ENCODE measurements at places on chromosomes 7 and 10.

DNA sequence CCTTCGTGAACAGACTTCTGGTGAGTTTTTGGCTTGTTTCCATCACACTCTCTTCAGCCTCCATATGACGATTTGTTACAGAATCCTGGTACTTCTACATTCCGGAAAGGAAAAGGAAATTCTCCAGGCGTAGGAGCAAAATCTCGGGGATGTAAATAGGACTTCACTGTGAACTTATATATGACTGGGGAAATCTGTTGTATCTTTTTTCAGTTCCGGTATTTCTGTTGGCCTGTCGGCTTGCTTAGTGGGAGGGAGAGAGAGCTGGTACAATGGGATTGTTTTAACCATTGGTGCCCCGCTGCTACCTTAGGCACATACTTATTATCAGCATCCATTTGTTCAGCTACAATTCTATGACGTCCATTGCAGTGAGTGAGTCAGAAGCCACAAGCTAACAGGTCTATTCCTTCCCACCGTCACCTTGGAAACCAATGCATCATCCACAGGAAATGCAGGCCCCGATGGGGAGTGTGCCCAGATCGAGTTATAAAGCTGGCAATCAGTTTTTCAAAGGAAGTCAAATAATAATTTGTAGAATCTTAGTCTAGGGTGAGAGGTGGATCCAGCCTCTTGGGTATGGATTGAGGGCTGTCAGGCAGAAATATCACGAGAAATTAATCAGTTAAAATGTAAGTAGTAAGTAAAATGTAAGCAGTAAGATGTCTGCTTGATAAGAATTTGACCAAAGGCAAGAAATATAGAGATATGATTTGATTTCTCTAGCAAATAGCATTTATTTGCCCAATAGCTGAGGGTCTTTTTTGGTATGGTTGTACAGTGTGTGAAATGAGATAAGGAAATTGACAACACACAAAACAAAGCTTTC is 92.0 kb upstream of the MKLN1 start:
- DNase-seq: no peak

DNA sequence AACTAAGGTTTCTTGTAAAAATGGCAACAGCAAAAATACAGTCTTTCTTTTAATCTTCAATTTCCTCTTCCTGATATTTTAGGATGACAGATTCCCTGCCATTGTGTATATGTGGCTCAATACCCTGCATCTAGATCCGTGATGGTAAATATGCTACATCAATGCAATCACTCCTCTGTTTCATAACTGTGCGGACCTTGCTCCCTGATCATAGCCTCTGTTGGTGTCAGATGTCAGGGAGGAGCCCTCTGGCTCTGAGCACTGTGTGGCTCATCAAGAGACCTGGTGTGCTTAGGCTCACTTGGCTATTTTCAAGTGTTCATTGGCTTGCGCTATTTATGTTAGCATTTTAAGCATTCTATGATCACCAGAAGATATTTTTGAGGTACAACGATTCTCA is 33.0 kb upstream of the AGR3 start:
- no peak for DNase-seq

GRCh38 chr7:159049266-159050025 is 95.2 kb downstream of the VIPR2 start:
- DNase-seq: no peak

DNA sequence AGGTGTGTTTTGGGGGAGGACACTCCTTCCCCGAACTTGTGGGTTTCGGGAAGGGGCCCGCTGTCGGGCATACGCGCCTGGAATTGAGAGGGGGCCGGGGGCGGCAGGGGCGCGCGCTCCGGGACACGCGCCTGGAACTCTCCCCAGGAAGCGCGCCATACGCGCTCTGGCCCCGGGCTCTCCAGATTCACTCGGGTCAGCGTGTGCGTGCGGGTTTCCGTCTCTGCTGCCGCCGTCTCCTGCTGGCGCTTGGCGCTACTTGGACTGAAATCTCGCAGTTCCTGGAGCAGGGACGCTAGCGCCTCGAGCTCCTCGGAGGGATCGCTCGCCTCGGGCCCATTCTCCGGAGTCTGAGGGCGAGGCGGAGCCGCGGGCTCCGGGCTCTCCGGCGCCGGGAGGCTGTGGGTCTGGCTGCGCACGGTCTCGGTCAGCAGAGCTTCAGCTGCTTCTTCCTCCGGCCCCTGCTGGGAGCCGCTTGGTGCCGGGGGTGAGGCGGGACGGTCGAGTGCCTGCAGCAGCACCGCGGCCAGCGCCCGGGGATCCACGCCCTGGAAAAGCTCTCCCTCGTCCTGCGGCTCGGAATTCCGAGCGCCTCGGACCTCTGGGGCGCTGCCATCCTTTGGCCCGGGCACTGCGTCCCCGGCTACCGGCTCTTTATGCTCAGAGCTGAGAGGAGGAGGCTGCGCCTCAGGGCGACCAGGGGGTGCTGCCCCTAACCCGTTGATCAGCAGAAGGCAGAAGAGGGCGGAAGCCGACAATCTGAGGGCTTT is 1.1 kb downstream of the VGF start:
- no peak for DNase-seq

DNA sequence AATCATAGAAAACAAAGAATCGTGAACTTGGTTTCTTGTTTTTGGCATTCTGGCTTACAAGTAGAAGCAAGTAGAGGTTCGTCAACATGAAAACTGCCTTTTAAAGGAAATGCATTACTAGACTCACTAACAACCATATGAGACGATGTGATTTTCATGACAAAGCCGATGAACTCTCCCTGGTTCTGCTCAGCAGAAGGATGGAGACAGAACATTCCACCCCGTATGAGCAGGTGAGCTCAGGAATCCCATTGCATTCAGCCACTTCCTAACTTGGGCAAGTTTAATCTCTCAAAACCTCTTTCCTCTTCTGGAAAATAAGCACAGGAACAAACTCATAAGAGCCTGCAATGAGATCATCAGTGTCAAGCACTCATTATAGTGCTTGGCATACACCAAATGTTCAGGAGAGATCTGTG is 57.4 kb upstream of the SVIL start:
- DNase-seq: no peak

DNA sequence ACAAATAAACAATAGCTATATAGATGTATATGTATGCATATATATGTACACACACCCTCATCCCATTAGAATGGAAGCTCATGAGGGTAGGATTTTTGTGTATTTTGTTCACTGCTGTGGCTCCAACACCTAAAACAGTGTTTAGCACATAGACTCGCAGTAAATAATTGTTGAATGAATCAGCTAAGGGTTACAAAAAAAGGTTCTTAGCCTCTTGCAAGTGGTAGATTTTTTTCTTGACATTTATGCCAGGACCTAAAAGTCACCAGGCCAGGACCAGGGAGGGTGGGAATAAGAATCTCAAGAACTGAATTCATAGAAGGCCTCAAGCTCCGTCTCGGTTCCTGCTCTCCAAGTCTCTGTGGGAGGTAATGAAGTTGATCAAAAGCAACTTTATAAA is 82.5 kb upstream of the CAPZA2 start:
- no peak for DNase-seq

- no peak for DNase-seq
These were observed 27.8 kb upstream of the SMURF1 start for GRCh38 chr7:99171731-99172130.

DNA sequence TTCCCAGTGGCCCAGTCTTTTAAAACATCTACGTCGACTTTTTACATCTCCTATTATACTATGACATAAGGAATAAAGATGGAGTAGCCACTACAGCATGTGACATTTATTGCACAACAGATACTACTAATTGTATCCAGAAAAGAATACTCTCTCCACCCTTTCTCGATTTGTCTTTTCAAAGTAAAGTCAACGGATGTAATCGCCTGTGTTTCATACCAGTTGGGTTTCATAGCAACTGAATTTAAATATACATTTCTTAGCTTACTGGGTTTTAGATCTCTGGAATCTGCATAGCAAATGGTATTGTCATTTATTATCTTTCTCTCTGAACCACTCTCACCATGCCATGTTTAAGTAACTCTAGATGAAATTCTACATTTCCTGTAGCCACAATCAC is 86.4 kb upstream of the TRIL start:
- DNase-seq: no peak

- no peak for DNase-seq
These were observed 159.8 kb downstream of the CCDC7 start for GRCh38 chr10:32605787-32606186.

- DNase-seq: no peak
These were observed 143.4 kb downstream of the TCF7L2 start for GRCh38 chr10:113093188-113094113.

GRCh38 chr7:1535701-1536454 is 5.4 kb downstream of the MAFK start:
- no peak for DNase-seq

- DNase-seq: no peak
These were observed 208.4 kb downstream of the DIP2C start for GRCh38 chr10:480928-481552.

- DNase-seq: no peak
These were observed 430.2 kb downstream of the LRMDA start for GRCh38 chr10:75861582-75861981.

GRCh38 chr10:35685402-35685801 is 43.3 kb upstream of the FZD8 start:
- no peak for DNase-seq

DNA sequence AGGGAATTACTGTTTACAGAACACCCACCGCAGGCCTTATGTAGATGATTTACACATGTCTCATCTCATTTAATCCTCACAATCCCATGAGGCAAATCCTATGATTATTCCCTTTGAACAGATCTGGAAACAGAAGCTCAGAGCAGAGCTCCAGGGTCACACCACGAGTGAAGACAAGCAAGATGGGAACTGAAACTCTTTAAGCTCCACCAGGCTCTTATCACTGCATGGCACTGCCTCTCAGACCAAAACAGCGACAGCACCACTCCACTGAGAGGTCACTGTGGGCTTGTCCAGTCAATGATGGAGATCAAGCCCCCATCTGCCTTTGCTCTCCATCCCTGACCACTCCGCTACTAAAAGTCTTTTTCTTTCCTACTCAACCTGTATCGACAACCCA is 5.9 kb downstream of the GRID1 start:
- DNase-seq: no peak

DNA sequence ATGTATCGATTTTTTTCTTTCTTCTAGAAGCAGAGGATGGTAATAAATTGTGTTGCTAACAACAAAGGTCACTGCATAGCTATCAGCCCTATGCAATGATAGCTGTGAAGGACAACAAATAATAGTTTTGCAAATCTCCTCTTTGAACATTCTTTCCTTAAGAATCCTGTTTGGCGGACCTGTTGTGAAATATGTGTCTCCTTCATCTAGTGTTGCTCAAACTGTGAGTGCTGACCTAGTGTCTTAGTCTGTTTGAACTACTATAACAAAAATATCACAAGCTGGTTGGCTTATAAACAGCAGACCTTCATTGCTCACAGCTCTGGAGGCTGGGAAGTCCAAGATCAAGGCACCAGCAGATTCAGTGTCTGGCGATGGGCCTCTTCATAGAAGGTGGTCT is 53.7 kb downstream of the CAV1 start:
- DNase-seq: no peak

GRCh38 chr7:94420328-94420727 is 25.6 kb downstream of the COL1A2 start:
- DNase-seq: no peak

DNA sequence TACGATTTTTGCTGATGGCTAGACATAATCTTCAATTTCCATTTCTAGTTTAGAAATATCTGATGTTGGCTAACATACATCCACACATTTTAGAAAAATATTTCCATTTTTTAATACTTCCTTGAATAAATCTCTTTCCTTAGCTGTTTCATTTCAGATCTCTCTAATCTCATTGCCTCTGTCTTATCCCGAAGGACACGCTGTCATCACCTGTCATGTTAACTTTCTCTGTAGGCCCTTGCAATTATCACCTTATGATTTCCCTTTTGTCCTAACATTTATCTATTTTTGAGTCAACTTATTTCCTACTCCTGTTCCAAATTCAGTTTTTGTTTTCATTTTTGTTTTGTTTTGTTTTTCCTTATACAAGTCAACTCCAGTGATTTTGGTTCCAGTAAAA is 173.1 kb upstream of the POM121L12 start:
- DNase-seq: no peak

DNA sequence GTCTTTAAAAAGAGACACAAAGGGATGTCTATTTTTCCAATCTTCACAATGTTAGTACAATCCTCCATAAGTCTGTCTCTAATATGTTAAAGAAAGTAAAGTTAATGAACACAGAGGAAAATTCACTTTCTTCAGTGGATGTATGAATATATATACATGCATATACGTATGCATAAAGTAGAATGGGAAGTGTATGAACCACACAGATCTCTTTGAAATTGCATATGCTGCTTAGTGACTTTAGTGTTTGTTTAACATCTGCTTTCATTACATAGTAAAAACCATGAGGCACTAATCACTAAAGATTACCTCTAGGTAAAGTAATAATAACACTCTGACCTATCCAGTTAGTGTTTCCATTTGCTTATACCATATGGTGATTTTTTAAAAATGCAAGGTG is 451.2 kb downstream of the SEMA3D start:
- DNase-seq: no peak

DNA sequence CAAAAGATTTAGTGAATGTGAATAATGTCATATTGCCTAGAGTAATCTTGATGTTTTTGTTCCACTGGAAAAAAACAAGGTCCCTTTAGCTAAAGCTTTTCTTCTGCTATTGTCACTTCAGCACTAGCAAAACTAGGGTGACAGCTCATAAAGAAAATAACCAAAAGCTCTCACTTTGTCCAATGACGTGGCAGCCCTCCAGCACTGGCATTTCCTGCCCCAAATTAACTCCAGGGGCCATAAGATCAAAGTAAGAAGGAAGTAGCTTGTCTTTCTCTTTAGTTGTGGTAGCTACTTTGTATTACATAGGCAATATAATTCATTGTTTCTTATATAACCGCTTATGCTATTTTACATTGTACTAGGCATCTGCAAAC is 47.3 kb downstream of the LRRN3 start:
- no peak for DNase-seq

DNA sequence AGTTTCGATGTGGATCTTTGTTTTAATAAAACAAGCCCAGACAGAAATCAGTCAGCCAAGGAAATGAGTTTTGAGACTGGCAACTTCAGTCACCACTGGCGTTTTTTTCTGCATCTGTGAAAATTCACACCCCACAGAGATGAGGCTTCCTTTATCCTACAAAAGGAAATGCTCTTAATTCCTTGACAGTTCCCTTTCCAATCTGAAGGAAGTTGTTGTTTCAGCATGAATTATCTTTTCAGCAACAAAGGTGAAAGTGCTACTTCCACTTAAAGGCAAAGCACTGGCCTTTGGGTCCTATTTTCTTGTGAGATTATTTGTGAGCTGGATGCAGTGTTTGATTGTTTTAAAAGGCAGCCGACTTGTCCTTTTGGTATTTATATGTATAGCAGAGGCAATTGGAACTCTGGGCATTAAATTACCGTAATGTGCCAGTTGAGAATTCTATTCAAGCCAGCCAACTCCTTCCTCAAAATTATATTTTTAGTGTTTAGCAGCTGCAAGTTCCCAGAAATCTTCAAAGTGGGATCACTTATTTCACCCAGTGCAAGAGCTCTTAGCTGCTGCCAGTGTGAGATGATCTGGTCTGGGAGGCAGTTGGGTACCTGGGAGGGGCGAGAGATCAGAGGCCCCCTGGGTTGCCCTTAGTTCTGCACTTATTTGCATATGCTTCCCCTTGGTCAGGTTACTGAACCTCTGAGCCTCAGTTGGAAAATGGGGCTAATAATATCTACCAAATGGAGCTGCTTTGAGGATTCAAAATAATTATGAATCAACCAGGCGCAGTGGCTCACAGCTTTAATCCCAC is 427.1 kb downstream of the GALNT17 start:
- no peak for DNase-seq
